Activated CD4-positive, alpha-beta T cell treated with anti-CD3 and anti-CD28 coated beads, Interleukin-2, amount 50 U/mL, for 48 hours (primary cell): ENCODE measurements at places on chromosomes 13 and 19.

DNA sequence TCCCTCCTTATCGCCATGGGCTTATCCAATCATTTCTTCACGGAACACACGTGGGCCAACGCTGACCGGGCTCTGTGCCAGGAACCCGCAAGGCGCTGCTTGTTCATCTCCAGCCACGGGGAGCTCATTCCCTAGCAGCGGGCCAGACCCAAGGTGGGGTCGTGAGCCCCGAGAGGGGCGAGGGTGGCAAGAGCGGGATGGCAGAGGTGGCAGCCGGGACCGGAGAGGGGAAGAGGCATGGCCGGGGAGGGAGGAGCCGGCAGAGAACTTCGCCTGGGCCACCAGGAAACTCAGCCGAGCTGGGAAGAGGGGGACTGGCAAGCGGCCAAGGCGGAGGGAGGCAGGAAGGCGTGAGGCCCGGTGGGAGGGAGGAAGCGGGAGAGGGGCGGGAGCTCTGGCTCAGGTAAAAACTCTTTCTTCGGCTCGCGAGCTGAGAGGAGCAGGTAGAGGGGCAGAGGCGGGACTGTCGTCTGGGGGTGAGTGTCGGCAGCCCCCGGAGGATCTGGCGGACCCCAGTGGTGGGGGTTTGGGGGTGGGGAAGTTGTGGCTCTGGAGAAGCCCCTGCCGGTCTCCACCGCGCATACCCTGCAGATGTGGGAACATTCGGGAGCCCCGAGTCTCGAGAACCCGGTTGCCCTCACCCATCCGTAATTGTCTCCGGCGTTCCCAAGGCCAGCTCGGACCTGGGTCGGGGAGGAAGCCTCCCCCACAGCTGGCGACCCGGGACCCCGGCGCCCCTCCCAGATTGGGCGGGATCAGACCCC, at the start of gene B3GNT3:
B3GNT3 (plus strand) TSS at position 408 of the 764 bp plus-strand sequence. CDS start 12,670 bp downstream, outside the sequence.
- DNase-seq, result peak; percentile 51

DNA sequence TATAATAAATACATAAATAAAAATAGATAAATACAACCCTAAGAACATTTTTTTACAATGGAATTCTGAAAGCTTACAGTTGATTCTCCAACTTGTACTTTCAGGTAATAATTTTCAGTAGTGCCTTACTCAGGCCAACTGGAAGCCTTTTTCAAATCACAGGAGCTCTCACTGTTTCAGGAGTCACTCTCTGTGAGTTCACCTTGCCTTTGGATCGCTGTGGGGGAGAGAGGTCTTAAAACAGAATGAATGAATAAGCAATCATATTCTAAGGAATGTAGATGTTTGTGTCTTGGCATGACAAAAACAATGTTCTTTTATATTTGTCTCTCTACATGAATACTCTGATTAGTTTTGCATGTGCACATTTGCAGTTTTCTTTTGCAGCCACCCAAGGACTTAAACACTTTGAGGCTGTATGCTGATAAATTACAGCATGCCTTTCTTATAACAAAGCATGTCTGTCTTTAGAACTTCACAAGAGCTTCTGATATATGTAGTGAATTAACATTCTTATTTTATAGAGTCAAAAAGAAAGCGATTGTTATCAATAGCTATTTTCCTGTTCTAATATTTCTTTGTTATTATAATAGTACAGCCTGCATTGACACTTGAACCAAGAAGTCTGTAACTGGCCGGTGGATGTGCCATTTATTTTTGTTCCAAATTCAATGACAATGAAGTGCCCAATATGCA, 1111.5 kb upstream of the ATXN8OS start:
- no peak for DNase-seq

- no peak for DNase-seq
Measured at GRCh38 chr19:38682872-38683392, 35.5 kb downstream of the ACTN4 start.

- no peak for DNase-seq
Measured at GRCh38 chr19:14478113-14478545, 3.0 kb upstream of the PTGER1 start.

DNA sequence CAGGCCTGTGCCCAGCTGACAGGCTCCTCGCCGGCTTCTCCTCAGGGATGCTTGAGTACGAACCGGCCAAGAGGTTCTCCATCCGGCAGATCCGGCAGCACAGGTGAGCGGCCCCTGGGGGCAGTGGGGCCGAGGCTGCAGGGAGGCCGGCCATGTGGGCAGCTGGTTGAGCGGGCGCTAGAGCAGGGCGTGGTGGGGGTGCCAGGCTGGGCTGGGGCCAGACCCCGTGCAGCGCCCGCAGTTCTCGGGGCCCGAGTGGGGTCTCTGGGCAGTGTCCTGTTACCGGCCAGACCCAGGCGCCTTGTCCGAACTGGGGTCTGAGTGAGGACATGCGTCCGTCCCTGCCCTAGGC, 15.9 kb downstream of the CBARP start:
- DNase-seq, result no peak
